H54 (cell line): ENCODE measurements at places on chromosomes 2 and 18.

GRCh38 chr18:28088477-28088876 is 88.5 kb downstream of the CDH2 start:
- DNase-seq: no peak

GRCh38 chr18:58093311-58093803 is 49.3 kb downstream of the NEDD4L start:
- no peak for DNase-seq

GRCh38 chr2:231926761-231927565 is 767 bp upstream of the NPPC start:
- DNase-seq: no peak

DNA sequence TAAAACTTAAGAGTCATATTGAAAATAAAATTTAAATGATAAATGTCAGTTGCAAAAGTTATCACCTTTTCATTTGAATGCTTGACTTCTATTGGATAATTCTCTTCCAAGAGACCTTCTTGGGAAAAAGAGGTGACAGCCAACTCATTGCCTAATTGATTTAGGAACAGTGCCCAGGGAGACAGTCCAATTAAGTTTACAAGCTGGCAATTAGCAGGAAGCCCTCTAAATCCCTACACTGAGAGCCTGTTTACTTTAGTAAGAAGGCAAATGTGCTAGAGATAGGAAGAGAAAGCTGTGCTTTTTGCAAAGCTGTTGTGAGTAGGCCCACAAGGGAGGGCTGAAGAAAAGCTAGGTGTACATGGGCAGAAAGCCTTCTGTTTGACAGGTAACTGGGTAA is 189.1 kb downstream of the WDPCP start:
- no peak for DNase-seq

GRCh38 chr18:39205565-39206195 is 1640.1 kb upstream of the CELF4 start:
- no peak for DNase-seq

DNA sequence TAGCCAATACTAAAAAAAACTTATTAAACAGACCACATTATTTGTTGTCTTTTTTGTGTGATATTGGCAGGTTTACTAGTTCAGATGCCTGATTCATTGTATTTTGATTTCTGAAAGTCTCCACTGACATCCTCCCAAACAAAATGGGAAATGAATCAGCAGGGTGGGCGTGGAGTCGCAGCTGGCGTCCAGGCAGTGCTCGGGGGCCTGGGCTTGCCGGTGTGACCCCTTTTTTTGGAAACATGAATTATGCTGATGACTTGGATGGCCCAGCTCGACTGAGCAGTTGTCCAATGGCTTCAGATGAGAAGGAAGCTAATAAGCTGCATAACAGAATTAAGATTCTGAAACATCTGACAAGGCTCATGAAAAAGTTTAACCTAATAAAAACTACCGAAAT is 1.7 kb upstream of the KCNG2 start:
- DNase-seq: no peak

DNA sequence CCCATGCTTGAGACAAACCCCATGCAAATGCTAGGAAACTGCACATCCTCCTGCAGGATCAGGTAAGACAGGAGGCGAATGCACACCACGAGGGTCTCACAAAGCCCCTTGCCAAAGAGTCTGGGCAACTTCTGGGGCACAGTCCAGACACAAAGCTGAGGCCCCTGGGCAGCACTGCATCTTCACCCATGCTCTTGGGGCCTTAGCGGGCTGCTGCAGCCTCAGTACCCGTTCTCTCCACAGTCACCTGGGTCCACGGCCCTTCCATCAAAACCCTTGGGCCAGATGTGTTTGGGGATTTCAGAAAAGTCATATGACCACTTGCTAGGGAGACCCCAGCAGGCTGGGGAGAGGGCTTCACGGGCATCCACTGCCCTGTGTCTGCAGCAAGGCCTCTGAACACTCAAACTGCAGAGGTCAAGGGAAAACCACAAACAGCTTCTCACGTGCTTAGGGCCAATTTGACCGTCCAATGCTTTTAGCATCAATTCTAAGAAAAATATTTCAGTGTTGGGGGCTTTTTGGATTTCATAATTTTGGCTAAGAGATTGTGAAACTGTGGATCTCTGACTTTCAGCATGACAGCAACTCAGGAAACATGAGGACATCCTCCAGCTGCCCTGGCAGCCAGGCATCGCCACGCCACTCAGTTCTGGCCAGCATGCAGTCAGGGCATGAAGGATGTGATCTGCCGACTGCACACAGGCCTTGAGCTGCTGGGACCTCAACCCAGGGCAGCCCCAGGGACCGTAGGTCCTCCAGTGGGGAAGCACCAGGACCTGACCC is 20.0 kb downstream of the PASK start:
- DNase-seq: no peak

- no peak for DNase-seq
Observed at GRCh38 chr18:42340423-42341009, 385.5 kb downstream of the PIK3C3 start.

- DNase-seq: no peak
Observed at GRCh38 chr18:75249175-75249518, 38.5 kb downstream of the TSHZ1 start.

- no peak for DNase-seq
Observed at GRCh38 chr2:133264989-133265401, 303.3 kb downstream of the NCKAP5 start.

- peak; percentile 7 for DNase-seq
Observed at GRCh38 chr2:41698678-41699422, 349.0 kb upstream of the PKDCC start.

DNA sequence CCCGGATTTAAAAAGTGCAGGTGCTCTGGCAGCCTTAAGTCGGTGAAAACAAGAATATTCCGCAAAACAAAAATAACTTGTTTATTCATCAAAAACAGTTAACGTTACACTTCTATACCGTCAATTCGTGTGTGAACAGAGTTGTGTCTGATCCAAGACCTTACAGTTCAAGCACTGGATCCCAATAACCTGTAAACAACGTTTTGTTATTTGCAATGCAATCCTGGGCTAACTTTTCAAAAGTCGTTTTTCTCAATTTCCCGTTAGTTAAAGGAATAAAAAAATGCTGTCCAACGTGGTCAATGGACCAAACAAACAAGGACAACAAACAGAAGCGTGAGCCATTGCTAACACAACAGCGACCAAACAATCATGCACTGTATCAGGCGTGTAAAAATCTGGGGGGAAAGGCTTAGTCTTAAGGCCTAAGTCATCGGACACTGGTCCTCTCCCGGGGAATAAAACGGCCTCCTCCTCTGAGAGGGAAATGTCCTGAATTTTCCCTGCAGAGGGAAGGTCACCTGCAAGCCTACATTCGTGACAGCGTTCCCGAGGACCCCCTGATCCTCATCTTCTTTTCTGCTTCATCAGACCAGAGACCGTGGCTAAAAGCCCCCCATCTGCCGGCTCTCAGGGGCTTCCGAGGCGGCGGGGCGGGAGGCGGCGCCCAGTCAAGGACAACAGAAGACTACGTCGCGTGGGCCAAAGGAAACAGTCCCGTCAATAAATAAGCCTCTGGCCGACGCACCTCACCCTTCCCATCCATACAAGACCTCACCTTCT is 490 bp downstream of the NDUFS1 start:
- no peak for DNase-seq

- no peak for DNase-seq
Observed at GRCh38 chr2:109247812-109248211, 118.8 kb downstream of the SH3RF3 start.

DNA sequence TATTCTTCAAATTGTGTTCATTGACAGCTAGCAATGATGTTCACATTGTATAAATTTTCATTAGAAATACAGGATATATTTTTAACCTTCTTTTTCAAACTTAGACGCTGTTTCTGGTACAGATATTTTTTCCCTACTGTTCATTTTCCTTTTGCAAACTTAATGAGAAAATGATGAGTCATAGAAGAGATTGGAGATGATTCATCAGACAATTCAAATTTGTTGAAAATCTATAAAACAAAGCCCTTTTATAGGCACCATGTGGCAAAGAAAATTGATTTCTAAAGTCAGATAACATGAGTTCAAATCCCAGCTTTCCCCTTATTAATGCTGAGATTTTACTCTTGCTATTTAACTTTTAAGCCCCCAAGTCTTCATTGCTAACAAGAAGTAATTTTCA is 728.8 kb upstream of the DDX18 start:
- DNase-seq: no peak

DNA sequence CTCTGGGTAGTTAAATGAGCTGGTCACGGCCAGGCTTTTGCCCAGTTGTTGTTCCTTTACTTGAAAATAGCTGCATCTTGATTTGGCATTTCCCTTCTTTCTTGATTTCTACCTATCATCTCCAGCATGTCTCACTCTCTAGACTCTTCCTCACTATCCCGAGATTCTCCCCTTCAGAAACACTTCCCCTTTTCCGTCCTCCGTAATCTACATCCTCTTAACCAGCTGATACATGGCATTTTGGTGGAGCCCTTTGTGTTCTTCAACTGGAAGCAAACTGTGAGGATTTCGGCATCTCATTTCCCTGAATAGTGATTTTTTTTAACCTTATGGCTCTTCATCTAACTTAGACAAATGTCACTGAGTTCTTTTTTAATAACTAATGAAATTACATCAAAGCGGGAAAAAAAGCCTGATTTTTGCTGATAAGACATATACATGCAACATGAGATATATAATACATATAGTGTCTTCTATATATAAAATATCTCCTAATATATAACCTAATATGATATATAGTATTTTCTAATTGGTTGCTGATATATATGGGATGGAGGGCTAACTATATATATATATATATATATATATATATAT is 220.2 kb upstream of the RASGRP3 start:
- DNase-seq: no peak

- DNase-seq: no peak
Observed at GRCh38 chr2:135252805-135253458, 200.8 kb downstream of the RAB3GAP1 start.

DNA sequence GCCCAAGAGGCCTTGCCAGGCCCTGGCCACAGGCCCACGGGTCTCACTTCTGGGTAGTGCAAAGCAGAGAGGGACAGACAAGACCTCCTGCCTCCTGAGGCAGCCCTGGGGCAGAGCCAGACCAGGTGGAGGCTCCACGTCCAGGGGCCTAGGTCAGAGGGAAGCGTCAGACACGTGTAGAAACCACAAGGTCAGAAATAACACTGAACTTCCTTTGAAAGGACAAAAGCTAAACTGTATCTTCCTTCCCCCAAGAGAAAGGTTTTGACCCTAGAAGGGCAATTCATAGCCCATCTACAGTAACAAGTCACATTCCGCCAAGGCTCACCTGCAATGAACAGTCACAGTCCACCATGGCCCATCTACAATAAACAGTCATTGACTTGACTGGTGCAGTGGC is 17.9 kb downstream of the SDC1 start:
- DNase-seq: no peak

- peak; percentile 40 for DNase-seq
Observed at GRCh38 chr18:9025091-9025838, 77.2 kb upstream of the NDUFV2 start.

GRCh38 chr2:168700615-168701245 is 101.7 kb upstream of the NOSTRIN start:
- DNase-seq: no peak

GRCh38 chr2:5978131-5978751 is 286.1 kb downstream of the SOX11 start:
- no peak for DNase-seq

DNA sequence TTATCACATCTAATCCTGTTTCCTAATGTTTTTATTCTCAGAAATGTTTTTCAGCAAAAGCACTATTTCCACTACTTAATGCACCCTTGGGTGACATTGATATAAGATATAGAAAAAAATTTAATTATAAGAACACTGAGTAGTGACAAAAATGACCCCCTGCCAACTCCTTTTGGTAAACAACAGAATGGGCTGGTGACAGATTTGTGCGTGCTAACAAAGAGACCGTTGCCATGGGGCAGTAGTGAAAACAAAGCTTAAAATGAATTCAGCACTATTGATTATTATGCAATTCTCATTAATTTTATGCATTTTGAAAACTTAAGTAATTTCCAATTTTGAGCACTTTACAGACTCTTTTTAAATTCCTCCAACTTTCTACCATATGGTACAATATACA is 33.1 kb downstream of the RDH14 start:
- no peak for DNase-seq

- no peak for DNase-seq
Observed at GRCh38 chr2:10584242-10584753, 105.5 kb downstream of the NOL10 start.

- no peak for DNase-seq
Observed at GRCh38 chr2:193973781-193974180, 1683.2 kb upstream of the SLC39A10 start.

GRCh38 chr18:57121542-57122112 is 25.3 kb upstream of the BOD1L2 start:
- no peak for DNase-seq

- no peak for DNase-seq
Observed at GRCh38 chr2:73984922-73985307, 205 bp downstream of the TET3 start.

DNA sequence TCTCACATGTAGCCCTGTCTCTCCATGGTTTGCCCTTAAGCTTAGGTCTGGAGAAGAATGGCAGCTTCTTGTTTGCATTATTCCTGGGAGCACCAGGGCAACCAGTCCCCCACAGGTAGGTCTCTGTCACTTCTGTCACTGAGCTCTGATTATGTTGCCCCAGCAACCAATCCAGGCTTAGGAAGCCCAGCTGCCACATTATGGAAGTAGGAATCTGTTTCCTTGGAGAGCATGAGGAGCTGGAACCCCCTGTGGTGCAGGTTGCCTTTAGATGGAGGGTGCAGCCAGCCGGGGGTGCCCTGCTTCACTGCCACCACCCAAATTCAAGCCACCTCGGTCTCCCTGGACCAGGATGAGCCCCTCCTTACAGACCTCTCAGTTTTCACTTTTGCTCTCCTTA is 4.8 kb downstream of the RESP18 start:
- no peak for DNase-seq

DNA sequence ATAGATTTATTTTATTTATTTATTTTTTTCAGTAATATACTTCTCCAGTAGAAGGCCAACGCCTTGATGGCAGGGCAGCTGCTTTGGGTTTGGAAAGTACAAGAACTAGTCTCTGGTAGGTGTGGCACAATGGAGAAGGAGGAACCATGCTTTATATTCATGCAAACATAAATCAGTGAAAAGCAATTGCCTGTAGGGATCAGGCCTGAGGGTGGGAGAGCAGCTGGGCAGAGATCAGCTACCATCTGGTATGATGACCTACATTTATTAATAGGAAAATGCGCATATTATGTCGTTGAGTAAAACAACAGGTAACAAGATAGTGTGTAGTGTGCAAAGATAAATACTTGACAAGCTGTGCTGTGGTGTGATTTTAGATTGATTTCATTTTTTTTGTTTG is 120.4 kb upstream of the TLK1 start:
- DNase-seq: no peak

DNA sequence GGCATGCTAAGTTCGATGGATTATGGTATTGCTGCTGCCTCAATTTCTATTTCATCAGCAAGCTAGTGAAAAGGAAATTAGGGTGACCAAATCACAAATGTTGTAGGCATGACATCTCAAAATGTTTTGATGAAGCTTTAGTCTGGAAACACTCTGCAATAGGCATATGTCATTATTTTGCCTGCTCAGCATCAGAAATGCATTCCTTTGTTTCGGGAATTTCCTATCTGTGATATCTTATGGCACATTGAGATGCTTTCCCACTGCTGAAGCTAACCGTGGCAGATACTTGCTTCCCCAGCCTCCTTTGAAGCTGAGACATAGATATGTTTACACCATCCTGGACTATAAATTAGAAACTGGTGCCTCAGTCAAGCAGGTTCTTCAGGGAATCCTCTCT is 119.7 kb downstream of the CDC42EP3 start:
- DNase-seq: no peak
